ENCODE measurements at places on chromosomes 11 and 22.

DNA sequence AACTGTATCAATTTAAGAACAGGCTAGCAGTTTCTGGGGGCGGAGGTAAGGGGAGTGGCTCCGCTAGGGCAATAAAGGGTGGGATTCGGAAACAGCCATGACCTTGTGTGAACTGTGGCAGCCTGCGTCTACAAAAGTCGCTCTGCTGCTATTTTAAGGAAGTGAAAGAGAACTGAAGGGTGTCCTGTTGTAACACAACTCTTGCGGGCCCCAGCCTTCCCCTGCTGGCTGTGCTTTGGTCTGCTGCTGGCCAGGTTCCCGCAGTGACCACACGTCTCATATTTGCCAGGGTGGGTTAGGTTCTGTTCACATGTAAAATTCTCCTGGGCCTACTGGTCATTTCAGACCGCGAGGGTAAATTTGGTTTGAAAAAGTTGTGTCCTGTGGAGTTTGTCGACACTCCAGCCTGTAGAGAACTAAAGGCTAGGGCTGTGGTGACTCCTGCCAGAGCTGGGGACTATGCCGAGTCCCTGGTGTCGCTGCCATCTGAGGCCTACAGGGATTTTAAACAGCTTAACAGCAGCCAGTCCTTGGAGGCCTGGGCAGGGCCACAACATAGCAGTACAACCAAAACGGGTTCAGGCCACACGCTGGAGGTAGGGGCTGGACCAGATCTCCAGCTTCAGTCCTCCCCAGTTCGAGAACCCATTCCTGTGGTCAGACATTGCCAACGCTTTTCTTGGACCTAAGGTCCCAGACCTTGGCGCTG, 1.1 kb upstream of the PPFIBP2 start:
- DNase-seq: peak; percentile 81

GRCh38 chr11:2592559-2593392, 107.0 kb downstream of the KCNQ1OT1 start:
- DNase-seq: no peak

DNA sequence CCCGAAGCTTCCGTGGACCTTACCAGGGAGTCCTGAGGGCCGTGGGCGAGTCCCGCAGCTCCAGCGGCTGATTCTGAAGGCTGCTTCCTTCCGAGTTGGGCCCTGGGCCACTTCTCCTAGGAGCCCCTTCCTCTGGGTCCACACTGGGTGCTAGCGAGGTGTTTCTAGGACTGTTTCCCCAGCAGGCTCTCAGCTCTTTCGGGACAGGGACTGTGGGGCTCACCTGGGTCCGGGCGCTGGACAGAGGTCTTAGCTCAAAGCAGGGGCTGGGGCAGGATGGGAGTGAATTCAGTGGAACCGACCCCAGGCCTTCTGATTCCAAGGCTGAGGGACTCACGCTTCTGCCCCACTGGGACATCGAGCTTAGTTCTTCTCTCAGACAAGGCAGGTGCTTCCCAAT, 29.3 kb upstream of the CSNK1E start:
- DNase-seq: no peak

DNA sequence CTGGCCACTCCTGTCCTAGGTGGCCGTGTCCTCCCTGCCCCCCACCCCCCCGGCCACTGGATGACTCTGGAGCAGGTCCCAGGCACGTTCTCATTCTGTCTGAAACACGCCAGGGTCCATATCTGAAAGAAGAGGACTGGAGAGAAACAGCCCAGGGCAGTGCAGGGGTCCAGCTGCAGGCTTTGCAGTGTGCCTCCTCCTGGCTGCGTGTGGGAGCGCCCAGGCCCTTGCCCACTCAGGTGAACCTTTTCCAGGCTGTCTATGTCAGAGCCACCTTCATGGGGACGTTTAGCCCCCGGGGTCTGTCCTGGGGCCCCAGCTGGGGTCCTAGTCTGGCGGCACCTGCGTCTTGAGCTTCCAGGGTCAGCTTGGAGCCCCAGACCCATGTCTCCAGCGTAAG, 15.6 kb downstream of the GRAMD4 start:
- no peak for DNase-seq

GRCh38 chr11:121236115-121237001, 56.2 kb upstream of the SC5D start:
- DNase-seq: no peak

DNA sequence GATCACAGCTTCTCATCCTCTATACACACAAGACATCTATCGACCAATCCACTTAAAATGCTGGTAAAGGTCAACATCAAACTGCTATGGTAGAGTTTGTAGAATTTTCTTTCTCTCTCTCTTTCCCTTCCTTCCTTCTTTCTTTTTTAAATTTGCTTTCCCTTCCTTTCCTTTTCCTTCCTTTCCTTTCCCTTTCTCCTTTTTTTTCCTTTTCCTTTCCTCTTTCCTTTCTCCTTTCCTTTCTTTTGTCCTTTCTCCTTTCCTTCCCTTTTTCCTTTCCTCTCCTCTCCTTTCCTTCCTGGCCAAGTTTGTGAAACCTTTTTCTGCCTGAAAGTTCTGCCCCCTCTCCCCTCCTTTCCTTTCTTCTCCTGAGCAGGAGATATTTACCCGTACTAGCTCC, 3.1 kb downstream of the C11orf97 start:
- DNase-seq: no peak

DNA sequence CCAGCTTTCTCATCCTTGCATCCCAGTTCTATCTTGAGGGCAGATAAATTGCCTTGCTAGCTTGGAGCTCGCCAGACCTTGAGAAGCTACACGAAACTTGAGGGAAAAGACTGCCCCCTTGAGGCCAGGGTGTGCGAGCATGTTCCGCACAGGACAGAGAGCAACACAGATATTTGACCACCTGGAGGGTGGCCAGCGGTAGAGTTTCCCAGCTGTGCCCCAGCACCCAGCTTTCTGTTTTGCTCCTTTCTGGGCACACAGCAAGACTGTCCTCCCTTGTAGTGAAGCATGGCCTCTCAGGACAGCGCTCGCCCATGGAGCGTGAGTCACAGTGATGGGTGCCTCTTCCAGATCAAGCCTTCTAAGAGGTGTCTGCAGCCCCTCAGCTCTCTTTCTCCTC, 23.5 kb downstream of the SPATA19 start:
- DNase-seq: no peak

DNA sequence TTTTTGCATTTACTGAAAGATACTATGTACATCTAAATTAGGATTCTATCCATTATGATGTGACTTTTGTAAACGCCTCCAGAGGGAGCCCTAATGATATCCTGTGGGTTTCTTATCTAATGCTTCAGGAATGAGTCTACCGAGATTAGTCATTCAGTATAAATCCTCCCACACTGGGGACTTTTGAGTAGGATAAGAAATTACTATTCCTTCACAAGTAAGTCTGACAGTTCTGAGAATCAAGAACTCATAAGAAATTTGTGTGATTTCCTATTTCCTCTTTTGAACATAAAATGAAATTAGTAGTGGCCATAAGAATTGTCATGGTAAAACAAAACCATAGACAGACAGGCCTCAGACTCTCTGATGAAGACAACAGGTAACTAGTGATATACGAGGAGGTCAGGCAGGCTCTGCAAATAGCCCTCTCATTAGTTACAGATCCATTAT, 10.0 kb upstream of the OR5M1 start:
- DNase-seq: no peak

GRCh38 chr22:28346308-28346707, 333.3 kb downstream of the TTC28 start:
- no peak for DNase-seq

DNA sequence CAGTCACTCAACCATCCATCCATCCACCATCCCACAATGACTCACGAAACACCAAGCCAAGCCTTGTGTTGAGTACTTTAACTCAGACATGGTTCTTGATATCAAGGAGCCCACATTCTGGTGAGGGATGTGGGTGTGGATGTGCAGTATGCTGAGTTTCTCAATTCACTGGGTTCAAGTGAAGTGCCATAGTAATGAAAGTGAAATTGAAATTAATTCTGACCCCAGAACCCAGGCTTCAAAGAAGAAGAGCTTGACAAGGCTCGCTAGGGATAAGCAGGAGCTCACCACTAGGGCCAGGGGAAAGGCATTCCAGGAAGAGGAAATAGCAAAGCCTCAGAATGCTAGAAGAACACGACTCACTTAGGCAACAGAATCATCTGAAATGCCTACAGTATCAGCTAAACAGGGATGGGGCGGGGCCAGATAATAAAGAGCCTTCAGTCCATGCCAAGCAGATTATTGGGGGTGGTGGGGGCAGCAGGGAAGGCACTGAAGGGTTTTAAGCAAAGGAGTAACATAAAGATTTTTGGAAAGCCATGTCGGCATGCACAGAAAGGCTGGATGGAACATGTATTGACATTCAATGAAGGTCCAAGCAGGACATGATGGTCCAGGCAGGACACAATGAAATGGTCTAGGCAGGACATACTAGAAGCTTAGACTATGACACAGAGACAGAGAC, 37.2 kb downstream of the RTL6 start:
- DNase-seq: no peak

DNA sequence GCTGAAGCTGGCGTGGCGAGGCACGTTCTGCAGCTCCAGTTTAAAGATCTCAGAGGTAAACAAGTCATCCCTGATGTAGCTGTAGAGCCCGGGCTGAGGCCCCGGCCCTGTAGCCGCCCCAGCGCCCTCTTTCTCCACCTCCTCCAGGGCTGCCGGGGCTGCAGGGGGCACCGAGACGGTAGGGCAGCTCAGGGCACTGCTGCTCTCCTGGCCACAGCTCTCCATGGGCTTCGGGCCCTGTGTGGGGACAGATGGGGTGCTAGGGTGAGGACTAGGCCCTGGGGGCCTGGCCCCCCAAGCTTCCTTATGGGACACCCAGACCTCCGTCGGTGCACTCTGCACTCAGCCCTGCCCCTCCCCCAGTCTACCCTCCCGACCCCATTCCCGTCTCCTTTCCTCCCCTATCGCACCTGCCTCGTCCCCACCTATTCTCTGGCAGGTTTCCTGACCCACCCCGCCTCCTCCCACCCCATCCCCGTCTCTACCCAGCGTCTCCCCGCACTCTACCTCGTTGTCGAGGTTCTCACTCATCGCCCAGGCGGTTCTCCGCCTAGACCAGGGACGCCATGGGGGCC, 559 bp downstream of the RANBP1 start:
- DNase-seq: no peak

DNA sequence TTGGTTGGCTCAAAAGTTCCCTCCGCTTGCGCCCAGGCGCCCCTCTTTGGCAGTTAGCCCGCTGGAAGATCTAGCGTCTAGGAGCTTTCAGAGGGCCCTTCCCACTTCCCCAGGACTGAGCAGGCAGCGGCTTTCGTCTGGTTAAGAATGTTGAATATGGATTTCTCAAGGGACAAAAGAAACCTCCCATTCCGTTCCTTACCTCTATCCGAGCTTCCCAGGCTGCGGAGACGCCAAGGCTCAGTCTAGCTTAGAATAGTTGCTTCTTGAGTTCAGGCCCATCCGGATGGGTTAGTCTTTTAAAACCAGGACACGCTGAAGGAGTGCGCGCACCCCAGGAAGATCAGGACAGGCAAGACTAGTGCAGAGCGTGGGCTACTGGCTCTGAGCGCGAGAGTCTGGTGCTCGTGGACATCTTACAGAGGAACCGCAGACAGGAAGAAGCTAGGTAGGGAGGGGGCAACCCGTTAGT, 1.6 kb downstream of the NELL1 start:
- no peak for DNase-seq

DNA sequence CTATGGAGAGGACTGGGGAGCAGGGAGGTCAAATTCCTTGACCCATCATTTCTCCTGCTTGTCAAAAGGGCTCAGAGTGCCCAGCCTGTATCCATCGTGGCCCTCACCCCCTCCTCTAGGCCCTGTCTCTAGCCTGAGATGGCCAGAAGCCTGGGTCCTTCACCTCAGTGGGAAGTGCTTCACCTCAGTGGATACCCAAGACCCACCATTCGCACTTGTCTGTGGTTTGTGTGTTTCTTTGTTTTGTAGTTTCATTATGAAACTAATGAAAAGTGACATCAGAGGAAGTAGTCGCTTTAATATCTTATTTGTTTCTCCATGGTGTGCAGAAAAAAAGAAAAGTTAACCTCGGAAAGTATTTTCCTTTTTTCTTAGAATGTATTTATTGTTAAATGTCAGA, 194.0 kb upstream of the CADM1 start:
- no peak for DNase-seq

GRCh38 chr11:488062-488461, 19.0 kb downstream of the RNH1 start:
- no peak for DNase-seq

DNA sequence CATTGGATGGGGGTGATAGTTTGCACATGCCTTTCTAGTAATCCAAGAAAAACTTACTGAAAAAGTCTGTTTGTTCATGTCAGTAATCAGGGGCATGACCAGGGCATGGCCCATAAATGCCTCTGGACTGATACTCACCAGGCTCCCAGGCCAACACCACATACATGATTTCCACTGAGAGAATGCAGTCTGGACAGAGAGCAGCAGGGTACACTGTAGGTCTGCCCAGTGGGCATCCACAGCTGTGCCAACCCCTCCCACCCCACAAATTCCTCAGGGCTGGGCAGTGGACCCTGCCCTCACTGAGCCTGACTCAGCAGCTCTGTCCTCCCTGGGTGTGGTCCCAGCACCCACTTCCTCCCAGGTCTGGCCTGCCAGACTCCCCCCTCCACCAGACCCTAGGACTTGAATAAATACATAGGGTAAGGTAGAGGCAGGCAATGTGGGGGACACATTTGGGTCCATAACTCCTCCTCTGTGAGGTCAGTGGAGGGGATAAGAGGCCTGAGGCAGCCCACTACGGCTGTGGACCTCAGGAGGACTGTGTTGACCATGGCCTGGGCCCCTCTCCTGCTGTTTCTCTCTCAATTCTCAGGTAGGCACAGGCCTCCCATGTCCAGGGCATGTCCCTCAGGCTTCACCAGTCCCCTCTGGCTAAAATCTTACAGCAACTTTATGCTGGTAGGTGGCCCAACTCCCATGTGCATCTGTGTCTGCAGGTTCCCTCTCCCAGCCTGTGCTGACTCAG, 92.2 kb upstream of the TOP3B start:
- DNase-seq: no peak

DNA sequence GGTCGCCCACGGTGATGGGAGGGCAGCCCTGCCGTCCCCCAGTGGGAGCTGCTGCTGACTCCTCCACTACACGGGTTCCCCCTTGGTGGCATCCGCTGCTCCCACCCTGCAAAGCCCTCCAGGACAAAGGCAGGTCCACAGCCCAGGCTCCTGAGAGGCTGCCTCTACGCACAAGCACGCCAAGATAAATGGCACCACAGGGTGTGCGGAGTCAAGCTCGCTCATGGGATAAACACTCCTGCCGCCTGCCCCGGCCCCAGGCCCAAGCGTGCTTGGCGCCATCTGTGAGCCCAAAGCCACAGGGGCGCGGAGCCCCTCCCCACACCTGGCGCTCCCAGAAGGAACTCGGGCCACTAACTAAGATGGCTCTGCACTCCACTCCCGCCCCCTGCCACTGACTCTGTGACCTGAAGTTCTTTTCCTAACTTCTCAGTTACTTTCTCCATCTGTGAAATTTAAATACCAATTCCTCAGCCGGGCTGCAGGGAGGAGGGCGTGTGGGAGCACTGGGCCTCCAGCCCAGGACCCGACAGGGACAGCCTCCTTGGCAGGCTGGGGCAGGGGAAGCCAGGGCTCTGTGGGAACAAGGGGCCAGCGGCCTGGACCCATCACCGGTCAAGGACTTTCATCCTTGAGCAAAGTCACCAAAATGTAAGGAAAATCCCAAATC, 14.9 kb downstream of the EHD1 start:
- no peak for DNase-seq

- DNase-seq: no peak
Observed at GRCh38 chr22:16956290-16956689, 51.7 kb downstream of the GAB4 start.
